Activated naive CD4-positive, alpha-beta T cell treated with Interleukin-2 at 50 U/mL for 16 hours (primary cell): ENCODE measurements at places on chromosomes 13 and 19.

DNA sequence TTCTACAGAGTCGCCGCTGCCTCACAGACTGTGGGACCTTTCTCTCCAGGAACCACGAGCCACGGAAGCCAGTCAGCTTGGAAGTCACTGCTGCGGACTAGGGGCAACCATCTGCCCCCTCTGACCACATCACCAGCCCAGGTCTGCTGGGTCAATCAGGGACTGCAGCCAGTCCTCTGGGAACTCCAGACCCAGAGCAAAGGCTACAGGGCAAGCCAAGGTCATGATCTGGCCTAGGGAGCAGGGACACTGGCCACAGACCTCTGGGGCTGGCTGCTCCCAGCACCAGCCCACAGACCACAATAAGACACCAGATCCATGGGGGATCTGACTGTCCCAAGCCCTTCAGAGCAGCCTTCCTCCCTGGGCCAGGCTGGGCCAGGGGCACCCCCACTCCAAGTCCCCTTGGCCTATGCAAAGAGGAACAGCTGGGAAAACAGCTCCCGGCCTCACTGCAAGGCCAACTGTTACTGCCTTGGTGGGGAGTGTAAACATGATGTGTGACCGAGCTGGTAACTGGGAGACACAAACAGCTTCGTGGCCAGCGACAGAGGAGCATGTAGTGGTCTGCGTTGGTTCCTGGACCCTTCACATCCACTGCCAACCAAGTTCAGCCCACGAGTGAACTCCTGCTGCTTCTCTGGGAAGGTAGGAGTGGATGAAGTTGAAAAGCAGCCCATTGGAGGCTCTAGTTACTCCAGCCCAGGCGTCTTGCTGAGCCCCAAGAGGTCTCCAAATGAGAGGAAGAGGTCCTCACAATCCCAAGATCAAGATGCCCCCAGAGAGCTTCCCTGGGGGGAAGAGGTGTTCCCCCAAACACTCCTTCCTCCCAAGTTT is 1.5 kb downstream of the AKT2 start:
- no peak for DNase-seq

GRCh38 chr19:45670670-45671453 is 2.8 kb downstream of the GIPR start:
- DNase-seq, result peak; percentile 46

- no peak for DNase-seq
Measured at GRCh38 chr19:33469171-33470039, 52.2 kb downstream of the PEPD start.

GRCh38 chr13:83733293-83733692 is 149.0 kb downstream of the SLITRK1 start:
- no peak for DNase-seq

DNA sequence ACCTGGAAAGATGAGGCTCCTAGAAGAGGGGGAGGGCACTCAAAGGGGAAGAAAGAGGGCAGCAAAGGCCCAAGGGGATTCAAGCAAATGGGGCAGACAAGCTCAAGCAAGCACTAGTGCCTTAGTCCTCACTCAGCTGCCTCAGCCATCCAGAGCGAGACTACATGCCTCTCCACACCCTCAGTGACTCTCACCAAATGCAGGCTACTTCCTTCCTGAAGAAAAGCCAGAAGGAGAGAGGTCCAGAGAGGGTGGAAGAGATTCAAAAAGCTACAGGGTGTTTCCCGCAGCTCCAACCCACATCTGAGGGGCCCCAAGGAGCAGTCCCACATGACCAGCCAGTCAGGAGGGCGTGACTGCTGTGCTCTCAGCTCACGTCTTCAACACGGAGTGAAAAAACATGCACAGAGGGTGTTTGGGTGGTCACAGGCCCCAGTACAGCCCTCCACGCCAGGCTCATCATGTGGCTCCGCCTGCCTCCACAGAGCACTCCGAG is 40.5 kb downstream of the MIPEP start:
- no peak for DNase-seq

GRCh38 chr19:2170987-2171348 is 7.2 kb downstream of the DOT1L start:
- no peak for DNase-seq

DNA sequence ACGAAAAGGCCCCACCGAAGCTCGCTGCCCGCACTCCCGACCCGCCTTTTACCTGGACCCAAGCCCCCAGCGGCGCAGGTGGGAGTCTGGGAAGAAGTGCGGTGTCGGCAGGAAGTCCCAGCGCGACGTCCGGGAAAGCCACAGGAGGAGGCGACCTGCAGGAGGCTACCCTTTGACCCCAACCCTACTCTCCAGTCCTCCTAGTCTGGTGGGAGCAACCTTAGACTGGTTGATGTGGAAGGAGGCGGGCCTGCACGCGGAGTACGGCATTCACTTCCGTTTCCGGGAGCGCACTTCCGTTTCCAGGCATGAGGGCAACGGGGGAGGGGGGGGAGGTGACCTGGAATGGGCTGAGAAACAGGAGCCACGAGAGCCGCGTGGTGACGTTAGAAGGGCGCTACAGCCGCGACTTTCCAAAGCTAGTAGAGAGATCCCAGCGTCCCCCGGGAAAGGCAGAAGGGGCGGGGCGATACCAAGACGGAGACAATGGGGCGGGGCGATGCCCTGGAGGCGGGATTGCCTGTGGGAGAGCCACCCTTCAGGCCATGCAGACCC is 28.5 kb downstream of the ZNF266 start:
- peak; percentile 58 for DNase-seq

- DNase-seq, result no peak
Measured at GRCh38 chr19:31177246-31177645, 172.0 kb downstream of the TSHZ3 start.

DNA sequence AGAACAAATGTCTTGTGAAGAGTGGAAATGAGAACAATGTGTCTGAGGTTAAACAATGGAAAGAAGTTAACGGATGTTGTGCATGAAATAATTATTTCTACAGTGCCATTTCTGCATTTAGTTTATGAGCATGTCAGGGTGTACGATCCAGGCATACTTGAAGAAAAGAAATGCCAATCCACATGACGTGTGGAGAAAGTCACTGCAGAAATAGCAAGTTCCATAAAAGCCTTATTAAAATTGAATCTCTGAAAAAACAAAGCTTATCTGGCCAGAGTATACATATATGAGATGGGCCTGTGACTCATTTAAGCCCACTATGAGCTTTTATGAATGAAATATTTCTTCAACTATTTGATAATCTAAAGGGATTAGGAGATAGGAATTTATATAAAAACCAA is 426.1 kb downstream of the EFNB2 start:
- DNase-seq, result no peak

GRCh38 chr19:5213667-5214066 is 126.9 kb downstream of the PTPRS start:
- no peak for DNase-seq

DNA sequence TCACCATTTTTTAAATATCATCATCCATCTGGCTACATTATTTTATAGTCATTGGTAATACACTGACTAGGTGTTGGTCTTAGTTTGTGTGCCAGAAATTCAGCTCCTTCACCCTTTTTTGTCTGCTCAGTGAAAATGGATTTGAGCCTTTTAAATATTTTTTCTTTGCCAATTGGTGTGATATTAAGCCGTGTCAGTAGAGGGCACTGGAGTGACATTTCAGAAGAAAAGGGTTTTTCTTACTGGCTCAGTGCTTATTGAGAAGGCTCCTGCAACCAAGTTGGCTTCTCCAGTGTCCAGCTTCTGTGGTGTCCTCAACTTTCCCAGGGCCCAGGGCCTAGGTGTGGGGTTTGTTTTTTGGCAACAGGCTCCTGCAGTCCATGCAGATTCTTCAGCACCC is 546.6 kb downstream of the DACH1 start:
- no peak for DNase-seq
